GOT3 (cell line): ENCODE measurements at places on chromosomes 3 and 15.

- DNase-seq: no peak
Measured at GRCh38 chr3:190481779-190482178, 32.1 kb upstream of the TMEM207 start.

- no peak for DNase-seq
Measured at GRCh38 chr3:35871009-35871408, 231.7 kb downstream of the ARPP21 start.

- DNase-seq: no peak
Measured at GRCh38 chr3:21462141-21462540, 288.9 kb downstream of the ZNF385D start.

DNA sequence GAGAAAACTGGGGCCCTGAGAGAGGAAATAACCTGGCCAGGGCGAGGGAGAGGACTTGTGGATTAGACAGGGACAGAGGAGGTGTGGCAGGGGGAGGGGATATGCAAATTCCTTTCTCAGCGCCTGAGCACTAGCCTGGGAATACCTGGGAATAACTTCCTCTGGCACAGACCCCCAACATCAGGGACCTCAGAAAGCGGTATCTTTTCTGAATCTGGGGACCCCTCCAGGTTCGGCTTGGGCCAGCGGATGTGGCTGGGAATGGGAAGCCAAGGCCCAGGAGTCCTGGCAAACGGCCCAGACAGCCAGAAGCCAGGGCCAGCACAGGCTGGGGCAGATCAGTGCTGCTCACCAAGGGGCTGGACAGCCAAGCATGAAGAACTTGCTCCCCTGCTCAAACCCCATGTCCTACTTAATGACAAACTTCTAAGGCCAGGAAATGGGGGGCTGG is 9.2 kb upstream of the ACSBG1 start:
- DNase-seq: no peak
